Activated CD4-positive, alpha-beta T cell treated with anti-CD3 and anti-CD28 coated beads, Interleukin-2, Interleukin-6, amounts not matched to agents 100 ng/mL and 50 ng/mL, durations not matched to agents 16 hours and 8 hours (primary cell): ENCODE measurements at places on chromosomes 11 and 22.
A peak's percentile ranks its signal among the peaks of the same experiment; 100 is the strongest.

DNA sequence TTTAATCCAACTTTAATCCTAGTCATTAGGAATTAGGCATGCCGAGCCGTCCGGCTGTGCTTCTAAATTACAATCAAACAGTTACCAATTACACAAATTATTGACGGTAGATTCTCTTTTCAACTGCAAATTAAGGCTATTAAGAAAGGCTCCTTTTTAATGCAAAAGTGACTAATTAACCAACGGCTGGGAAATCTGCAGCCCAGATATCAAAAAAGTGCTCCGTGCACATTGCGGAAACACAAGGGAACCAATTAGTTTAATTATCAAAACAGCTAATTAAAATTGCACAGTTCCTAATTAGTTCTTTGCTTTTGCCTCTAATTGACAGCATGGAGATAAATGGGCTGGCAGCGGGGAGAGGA, 19.4 kb upstream of the LMO1 start:
- no peak for DNase-seq

- no peak for DNase-seq
These were observed 51.1 kb upstream of the PARVG start for GRCh38 chr22:44129619-44129976.

DNA sequence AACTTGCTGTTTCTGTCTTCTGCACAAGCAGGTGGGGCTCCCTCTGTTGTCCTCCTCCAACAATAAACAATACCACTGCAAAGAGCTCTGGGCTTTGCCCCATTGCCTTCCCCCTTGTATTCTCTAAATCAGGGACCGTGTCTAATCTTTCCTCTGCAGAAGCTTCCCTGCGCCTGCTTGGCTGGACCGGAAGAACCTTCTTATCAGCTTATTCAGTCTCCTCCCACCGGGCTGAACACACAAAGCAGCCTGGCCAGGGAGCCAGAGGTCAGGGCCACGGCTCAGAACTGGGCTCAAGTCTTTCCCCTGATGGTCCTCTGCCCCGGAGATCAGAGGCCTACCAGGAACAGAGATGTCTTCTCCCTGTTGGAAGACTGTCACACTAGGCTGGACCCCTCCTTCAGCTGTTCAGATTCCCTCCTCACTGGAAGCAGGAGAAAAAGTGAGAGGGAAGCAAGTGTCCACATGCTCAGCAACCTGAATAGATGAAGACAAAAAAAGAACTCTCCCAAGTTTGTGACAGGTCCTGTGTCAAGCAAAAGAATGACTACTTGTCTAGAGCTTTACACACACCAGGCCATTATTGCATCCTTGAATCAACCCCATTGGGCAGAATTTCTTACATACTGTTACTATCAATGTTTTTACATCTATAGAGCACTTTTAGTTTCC, 63.7 kb downstream of the RAB30 start:
- DNase-seq, result peak; percentile 6

GRCh38 chr11:75439026-75439425, 6.0 kb upstream of the KLHL35 start:
- DNase-seq, result no peak

GRCh38 chr11:57324154-57324885, 432 bp downstream of the TNKS1BP1 start:
- no peak for DNase-seq

DNA sequence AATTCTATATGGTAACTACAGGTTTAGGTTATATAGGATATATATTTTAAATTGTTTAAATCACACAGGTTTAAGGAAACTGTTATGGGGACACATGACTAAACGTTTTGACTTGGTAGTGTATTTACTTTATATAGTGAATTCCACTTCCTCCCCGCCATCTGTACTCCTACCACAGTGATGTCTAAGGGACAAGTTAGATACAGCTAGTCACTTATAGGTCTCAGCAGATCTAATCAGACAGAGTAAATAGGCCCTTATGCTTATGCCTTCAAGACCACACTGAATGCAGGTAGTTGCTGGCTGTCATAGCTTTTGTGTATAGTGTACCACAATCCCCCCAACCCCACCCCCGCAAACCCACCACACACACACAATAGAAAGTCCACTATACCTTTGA, 8.2 kb downstream of the SESN3 start:
- DNase-seq, result no peak

DNA sequence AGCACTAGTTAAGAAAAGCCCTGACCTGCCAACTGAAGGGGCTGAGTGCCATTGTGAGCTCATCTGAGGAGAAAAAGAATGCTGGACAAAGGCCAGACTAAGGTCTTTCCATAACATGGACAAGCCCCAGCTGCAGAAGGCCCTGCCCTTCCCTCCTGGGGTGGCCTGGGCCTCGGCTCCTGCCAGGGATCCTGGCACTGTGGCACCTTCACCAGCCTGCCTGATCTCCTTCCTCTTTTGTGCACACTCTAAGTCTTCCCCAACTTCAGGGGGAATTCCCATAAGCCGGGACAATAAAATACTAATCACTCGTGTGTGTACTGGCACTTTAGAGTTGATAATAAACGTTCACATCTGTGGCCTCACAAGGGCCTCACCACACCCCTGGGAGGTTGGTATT, 9.9 kb downstream of the TMPRSS13 start:
- DNase-seq, result no peak

DNA sequence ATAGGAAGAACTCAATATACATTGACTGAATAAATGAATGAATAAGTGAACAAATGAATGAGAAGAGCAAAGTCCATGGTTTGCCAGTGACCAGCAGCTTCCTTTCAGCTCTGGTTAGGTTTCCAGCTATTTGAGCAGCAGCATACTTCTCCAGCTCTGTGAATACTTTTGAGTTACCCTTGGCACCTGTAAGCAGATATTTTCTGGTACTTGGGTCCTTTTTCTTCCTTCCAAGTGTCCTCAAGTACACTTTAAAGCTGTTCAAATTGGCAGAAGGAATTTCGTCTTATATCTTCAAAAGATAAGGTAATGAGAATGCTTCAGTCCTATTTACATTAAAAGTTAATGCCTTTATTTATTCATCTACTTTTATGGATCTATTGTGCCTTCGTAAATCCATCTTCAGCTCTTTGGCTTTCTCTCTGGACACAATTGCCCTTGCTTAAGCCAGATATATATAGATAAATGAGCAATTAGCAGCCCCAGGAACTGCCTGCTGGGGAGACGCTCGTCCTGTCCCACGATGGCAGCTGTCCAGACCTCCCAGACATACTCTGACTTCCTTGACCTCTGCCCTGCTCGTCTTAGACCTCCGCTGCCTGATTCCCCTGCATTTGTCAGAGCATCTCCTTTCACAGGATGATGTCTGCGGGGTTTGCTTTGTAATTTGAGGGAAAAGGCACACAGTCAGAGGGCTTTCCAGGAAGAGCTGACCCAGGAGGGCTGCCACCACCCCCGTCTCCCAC, 926.3 kb downstream of the OPCML start:
- DNase-seq, result no peak

DNA sequence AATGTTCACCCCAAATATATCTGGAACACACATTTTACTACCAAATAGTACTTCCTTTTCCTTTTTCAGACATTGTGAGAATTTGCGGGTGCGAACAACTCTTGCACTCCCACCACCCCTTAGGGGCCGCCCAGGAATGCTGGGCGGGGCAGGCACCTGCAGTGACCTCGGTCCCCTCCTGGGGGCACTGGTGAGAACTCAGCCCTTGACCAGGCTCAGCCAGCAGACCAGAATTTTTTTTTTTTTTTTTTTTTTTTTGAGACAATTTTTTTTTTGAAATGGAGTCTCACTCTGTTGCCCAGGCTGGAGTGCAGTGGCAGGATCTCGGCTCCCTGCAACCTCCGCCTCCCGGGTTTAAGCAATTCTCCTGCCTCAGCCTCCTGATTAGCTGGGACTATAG, 75.8 kb downstream of the ARHGAP8 start:
- DNase-seq, result peak; percentile 41

GRCh38 chr22:17087498-17088131, 2.8 kb downstream of the IL17RA start:
- DNase-seq, result peak; percentile 81
